Stimulated activated CD4-positive, alpha-beta T cell treated with anti-CD3 and anti-CD28 coated beads, Interleukin-1b, Interleukin-23, amount 100 ng/mL, for 48 hours (primary cell): ENCODE measurements at places on chromosomes 16 and 17.

GRCh38 chr17:81552244-81553017 is at the start of gene FAAP100:
TSS of gene FAAP100 (minus strand) at chr17:81552353. CDS start at chr17:81552330, 23 bp downstream.
- DNase-seq, result peak; percentile 82

DNA sequence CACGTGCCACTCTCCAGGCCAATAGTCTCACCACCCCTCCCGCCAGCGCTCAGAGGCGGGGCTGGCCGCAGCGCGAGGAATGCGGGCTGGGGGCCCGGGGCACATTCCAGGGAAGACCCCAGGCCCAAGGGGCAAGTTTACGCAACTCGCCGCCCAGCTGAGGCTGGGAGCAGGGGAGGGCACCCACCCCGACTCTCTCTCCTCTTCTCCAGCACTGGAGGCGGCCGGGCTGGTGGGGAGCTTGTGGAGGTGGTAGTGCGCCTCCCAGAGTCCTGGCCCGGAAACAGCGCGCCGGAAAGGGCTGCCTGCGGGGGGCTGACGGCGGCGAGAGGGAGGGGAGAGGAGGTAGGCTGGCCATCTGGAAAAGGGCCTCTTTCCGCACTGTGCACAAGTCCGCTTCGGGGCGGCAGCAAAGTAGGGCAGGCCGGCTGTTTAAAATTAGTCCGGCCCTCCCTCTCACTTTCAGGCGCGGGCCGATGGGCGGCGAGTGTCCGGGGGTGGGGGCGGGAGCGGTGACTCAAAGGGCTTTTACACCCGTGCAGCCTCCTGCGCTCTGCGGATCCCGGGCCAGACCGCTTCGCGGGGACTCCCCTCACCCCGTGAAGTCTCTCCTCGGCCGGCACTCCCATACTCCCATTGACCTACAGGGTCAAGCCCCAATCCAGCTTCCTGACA is 1.1 kb downstream of the FHOD1 start:
- peak; percentile 62 for DNase-seq

- DNase-seq, result no peak
Measured at GRCh38 chr16:84414789-84415326, 46.5 kb downstream of the ATP2C2 start.

GRCh38 chr17:7363311-7363710 is 8.4 kb downstream of the TMEM95 start:
- no peak for DNase-seq

GRCh38 chr17:17675416-17675815 is 5.8 kb upstream of the RAI1 start:
- DNase-seq, result no peak

GRCh38 chr17:57350266-57350665 is 93.9 kb downstream of the MSI2 start:
- no peak for DNase-seq

DNA sequence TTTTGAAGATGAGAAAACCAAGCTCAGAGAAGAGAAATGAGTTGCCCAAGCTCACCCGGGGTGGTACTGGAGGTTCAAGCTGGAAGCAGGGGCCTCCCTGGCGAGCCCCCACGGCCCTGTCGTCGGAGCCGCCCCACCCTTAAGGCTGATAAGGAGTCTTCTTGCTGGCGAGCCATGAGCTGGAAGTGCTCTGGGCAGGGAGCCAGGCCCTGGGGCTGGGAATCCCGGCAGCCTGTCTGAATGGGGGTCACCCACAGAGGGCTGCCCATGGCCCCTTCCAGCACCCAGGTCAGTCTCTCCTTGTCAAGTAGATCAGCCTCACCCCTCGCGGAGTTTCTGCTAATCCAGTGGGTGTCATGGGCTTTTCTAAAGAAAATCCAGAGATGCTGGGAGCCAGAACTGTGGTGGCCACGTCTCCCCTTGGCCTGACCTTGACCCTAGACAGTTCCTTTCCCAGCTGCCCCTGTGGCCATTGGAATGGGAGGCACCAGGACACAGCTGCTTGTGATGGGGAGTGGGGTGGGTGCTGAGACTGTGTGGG is 1.2 kb upstream of the P2RX1 start:
- no peak for DNase-seq

GRCh38 chr17:67773246-67773645 is 52.1 kb upstream of the BPTF start:
- DNase-seq, result no peak

DNA sequence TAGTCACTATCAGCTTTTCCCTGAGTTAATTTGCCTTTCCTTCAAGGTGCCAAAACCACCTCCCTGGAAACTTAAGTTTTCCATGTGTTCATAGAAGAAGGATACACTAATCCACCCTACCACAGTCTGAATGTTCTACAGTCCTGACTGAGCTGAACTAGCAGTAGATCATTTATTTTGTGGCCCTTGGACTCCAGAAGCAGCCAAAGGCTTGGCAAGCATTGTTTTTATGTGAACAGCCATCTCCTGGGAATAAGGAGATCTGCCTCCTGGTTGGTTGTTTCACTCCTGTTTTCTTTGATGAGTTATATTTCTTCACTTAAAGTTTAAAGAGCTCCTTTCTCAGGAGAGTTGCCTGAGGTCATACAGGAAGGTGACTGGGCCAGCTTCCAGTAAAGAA is 634.6 kb upstream of the SOX9 start:
- DNase-seq, result no peak

DNA sequence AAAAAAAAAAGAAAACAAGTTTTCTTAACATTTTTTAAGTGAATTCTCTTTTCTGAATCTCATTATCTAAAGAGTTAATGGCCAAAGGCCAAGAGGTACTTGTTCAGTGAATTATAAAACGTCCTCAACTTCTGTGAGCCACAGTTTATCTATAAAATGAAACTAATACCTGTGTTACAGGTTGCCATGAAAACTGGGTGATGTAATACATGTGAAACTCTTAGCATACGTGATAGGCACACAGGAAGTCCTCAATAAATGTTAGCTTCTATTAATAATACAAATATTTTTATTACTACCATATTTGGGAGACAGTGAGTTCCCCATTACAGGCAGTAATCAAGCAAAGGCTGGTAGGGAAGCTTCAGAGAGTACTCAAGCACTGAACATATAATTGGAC is 13.5 kb upstream of the INPP5K start:
- no peak for DNase-seq

GRCh38 chr17:28041844-28042656 is 427 bp upstream of the NLK start:
- DNase-seq, result no peak

DNA sequence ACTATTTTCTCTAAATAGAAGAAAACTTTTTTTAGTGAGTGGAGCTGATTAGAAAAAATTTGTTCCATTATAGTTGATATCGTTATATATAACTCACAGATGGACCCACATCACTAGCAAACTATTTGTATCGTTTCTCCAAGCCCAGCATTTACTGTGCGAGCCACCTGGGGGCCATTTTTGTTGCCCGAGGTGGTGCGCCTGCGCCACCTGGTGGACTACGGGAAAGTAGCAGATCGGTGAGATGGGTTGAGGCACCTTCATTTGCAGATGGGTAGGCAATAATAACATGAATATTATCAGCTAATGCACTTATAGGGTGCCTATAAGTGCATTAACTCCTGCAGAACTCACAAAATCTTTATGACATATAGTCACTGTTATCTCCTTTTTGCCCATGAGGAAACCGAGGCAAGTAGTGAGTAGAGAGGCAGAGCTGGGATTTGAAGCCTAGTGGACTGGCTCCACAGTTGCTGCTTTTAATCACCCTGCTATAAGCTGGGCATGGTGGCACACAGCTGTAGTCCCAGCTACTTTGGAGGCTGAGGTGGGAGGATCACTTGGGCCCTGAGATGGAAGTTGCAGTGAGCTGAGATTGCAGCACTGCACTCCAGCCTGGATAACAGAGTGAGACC is 23.2 kb upstream of the NTN1 start:
- peak; percentile 75 for DNase-seq

DNA sequence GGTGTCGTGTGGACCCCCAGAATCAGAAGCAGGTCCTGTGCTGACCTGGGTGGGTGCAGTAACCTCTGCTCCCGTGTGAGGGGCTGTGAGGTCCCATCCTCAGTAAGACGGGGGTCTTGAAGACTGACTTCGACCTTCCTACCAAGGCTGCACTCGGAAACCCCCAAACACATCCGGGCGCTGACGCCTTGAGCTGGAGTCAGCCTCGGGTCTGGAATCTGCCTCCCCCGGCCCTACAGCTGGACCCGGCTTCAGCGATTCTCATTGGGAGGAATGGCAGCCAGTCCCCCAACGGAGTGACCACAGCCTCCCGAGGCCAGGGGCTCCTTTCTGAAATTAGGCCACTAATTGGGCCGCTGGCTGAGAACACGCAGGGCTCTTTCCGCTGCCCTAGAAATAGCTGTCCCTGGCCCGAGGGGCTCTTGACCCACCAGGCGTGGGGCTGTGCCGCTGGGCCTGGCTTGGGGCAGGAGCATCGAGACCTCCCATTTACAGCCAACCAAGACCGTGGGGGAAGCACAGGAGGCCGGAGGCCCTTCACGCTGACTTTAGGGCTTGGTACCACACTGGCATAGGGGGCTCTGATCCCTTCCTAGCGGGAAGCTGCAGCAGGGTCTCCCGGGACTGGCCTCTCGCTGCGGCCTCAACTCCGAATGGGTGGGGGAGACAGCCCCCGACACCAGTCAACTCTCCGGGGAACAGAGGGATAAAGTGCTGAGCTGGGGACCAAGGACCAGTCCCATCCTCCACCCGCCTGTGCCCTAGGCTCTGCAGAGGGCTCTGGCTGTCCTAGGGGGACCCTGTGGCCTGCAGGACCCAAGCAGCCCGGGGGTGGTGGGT is 2.6 kb upstream of the GNG13 start:
- no peak for DNase-seq
